ENCODE measurements at places on chromosomes 5 and 9.
A peak's percentile ranks its signal among the peaks of the same experiment; 100 is the strongest.

DNA sequence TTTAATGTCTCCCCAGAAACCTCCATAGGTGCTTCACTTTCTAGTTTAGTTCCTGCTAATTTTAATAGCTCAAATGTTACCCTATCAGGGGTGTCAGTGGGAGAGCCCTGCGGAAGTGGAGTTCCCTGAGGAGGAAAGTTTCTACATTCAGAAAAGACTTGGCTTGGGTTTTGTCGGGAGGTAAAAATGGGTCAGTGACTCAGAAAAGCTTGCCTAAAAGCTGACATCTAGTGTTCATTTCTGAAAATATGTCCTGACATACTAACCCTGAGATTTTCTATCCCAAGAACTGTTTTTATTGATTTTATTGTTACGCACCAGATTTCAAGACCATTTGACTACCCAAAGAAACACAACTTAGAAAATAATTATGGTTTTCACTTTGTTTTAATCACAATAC is 40.9 kb upstream of the GLDC start:
- no peak for DNase-seq

- DNase-seq: peak; percentile 25
Observed at GRCh38 chr5:82351754-82352145, 73.6 kb upstream of the RPS23 start.

DNA sequence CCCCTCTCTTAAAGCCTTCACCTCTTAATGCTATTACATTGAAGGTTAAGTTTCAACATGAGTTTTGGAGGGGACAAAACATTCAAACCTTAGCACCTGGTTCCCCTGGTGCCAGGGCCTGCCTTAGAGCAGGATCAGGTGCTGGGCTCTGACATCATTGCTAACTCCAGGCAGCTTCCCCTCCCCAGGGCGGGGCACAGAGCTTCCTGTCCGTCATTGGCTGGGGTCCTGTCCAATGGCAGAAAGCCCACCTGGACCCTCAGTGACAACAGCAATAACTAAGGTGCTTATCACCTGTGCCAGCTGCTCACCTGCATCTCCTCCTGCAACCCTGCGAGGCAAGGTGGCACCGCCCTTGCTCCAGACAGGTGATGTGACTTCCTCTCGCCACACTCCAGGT is 177.4 kb downstream of the NSG2 start:
- DNase-seq: no peak

DNA sequence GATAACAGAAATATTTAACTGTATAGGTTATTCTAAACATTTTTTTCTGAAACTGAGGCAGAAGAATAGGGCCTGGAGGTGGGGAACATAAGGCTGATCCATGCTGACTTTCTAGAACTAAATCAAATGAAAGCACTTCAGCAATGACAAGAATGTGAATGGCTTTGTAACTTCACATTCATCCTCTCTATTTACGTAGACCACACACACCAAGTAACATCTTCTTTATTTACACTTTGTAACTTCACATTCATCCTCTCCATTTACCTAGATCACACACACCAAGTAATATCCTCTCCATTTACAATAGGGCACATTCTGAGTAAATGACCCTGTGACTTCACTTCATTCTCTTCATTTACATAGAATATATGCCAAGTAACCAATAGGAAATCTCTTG is 251.8 kb upstream of the CDH9 start:
- DNase-seq: no peak
